ENCODE measurements at places on chromosomes 6 and 20. TPM values are rescaled to one million over a fixed set of nuclear protein-coding genes. Genes with fewer than 3 reads are reported as not detected.
A peak's percentile ranks its signal among the peaks of the same experiment; 100 is the strongest.

Gene ZBP1
- 0.49 TPM for total RNA-seq

- no peak for DNase-seq
Measured at GRCh38 chr6:145147981-145148749, 587.2 kb downstream of the EPM2A start.

GRCh38 chr20:17889226-17889625 is 79.4 kb downstream of the SNX5 start:
- DNase-seq = no peak

Gene AIF1
- total RNA-seq = 50.6 TPM

GRCh38 chr20:15138548-15139126 is 801.2 kb upstream of the FLRT3 start:
- DNase-seq = no peak

- no peak for DNase-seq
Measured at GRCh38 chr20:11328839-11329238, 588.9 kb upstream of the BTBD3 start.

DNA sequence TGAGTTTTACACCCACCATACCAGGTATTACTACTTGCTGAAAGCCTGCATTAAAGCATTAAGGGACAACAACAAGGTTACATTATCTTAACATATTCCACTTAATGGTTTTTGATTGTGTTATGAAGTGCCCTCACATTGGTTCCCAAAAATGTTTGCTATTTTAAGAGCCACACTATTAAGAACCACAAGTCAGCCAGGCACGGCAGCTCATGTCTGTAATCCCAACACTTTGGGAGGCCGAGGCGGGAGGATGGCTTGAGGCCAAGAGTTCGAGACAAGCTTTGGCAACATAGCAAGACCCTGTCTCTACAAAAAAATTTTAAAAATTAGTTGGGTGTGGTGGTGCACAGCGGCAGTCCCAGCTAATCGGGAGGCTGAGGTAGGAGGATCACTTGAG is 28.2 kb downstream of the ATXN1 start:
- no peak for DNase-seq

GRCh38 chr6:18386298-18386976 is 713 bp upstream of the RNF144B start:
- no peak for DNase-seq

- peak; percentile 87 for DNase-seq
Measured at GRCh38 chr6:13303668-13304017, 24.7 kb downstream of the TBC1D7 start.

DNA sequence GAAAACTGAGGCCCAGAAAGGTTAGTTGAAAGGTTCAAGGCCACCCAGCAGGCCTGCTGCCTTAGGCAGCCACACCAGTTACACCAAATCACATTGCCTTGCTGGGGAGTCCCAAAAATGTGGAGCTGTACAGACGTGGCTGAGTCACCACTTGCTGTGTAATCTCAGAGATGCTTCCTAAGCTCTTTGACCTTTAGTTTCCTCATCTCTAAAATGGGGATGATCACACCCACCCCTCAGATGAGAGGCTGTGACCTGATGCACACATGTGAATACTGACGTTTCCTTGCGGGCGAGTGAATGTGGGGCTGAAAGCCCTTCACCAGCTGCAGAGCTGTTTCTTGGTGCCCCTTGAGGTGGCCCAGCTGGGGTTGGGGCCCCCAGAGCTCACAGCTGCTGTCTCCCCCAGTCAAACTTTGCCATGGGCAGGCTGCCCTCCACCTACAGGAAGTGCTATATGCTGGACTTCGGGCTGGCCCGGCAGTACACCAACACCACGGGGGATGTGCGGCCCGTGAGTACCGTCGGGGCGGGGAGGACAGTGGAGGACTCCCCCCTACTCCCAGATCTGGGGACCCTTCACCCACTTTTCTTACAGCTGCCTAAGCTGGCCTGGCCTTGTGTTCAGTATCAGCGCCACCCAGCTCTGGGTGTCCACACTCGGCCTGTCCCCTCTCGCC is 11.0 kb downstream of the TTBK1 start:
- DNase-seq = no peak

Gene HCK
- 24.0 TPM for total RNA-seq

Gene BCLAF1
- total RNA-seq = 167 TPM

DNA sequence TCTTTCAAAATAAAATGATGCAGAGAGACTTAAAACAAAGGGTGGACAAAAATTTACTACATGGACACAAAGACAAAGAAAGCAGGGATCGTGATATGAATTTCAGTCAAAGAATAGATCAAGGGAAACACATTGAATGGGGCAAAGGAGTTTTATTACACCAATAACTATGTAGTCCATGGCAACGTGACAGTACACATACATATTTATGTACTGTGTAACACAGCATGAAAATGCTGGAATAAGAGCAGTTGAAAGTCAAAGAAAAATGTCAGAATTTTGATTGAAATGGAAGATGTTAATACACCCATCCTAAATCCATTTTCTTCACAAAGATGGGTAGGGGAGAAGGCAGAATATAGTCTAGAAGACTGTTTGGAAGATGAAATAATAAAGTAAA is 9.4 kb upstream of the RIN2 start:
- DNase-seq = no peak

- peak; percentile 85 for DNase-seq
Measured at GRCh38 chr6:33771146-33772081, 17.5 kb downstream of the LEMD2 start.

Gene NPEPL1
- 47.5 TPM for total RNA-seq

Measured in sciatic nerve (tissue), 2 donors.